ENCODE measurements at places on chromosomes 4 and X.

- DNase-seq, result peak; percentile 38
These were observed 722 bp downstream of the NAAA start for GRCh38 chr4:75939890-75940691.

- no peak for DNase-seq
These were observed 150.8 kb downstream of the FRAS1 start for GRCh38 chr4:78207951-78208350.

DNA sequence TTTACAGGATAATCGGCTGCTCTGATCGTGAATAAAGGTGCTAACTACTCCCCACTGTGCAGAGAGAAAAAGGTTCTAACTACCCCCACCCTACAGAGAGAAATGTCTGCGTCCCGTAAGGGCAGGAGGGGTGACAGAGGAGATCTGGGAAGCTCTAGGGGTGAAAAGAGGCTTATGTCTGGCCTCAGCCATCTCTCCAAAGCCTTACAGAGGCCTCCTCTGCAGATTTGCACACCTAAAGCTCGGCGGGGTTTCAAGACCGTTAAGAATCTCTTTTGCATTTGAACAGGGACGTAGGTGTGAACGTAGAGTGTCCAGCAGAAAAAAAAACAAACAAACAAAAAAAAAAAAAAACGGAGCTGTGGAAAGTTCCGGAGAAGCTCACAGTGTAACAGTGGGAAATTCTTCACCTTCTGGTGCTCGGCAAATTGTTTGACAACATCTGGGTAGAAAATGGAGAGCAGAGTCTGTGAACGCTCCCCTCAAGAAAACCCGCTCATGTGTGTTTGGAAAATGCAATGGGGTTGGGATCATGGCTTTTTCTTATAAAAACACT, 161.0 kb downstream of the SHOX start:
- DNase-seq, result no peak

GRCh38 chrX:49202022-49202421, 2.0 kb upstream of the SYP start:
- DNase-seq, result no peak

- no peak for DNase-seq
These were observed 47.2 kb downstream of the UGT2B11 start for GRCh38 chr4:69167300-69167699.

Measured in fibroblast of skin of right quadriceps (primary cell).